ENCODE measurements at places on chromosomes 5 and 9.

DNA sequence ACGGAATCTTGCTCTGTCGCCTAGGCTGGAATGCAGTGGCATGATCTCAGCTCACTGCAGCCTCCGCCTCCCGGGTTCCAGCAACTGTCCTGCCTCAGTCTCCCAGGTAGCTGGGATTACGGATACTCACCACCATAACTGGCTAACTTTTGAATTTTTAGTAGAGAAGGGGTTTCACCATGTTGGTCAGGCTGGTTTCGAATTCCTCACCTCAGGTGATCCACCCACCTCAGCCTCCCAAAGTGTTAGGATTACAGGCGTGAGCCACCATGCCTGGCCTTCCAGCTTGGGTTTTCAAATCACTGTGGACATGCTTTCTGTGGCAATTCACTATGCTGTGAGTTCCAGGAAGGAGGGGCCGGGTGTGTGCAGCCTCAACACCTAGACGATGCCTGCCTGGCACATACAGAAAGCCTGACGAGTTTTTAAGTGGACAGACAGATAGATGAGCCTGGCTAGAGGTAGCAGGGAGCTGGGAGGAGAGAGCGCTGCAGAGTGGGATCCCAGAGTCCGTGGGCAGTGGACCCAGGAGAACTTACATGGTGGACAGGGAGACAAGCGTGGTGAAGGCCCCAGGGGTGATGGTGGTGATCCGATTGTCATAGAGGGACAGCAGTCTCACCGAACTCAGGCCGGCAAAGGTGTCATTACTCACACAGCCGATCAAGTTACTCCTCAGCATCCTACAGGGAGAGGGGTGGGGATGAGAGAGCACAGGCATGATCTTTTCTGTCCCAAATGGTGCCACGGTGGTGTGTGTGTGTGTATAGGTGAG, 173.4 kb upstream of the PANK3 start:
- DNase-seq = no peak

GRCh38 chr5:117454716-117455212, 880.1 kb upstream of the SEMA6A start:
- peak; percentile 16 for DNase-seq

GRCh38 chr9:114236391-114237138, 81.2 kb downstream of the COL27A1 start:
- no peak for DNase-seq

DNA sequence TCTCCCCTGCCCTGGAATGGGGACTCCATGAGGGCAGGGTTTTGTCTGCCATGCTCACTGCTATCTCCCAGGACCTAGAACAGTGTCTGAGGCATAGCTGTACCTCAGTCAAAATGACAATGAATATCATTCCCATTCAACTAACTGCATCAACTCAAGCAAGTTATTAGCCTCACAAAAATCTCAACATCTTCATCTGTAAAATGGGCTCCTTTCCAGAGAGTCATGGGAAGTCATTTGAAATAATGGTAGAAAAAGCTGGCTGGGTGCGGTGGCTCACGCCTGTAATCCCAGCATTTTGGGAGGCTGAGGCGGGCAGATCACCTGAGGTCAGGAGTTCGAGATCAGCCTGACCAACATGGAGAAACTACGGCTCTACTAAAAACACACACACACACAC, 9.4 kb downstream of the SH2D3C start:
- DNase-seq = no peak

GRCh38 chr9:6598249-6598725, 47.2 kb downstream of the GLDC start:
- no peak for DNase-seq

DNA sequence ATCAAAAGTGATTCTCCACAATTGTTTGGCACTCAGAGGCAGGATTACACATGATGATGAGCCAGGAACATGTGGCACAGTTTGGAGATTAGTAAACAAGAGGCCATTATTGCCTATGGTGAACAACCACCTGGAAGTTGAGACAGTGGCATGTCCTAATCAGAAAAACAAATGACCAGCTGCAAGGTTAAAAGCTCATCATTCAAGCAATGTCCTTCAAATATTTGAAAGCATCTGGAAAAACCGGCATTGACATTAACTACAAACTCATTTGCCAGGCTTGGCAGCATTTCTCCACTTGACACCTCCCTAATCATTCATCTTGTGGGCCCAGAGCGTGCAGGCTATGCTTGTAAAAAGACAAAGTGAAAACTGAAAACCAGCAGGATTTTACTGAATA, 80.6 kb upstream of the MEGF10 start:
- peak; percentile 42 for DNase-seq

- no peak for DNase-seq
Measured at GRCh38 chr5:142758796-142759145, 11.4 kb upstream of the ARHGAP26 start.

- DNase-seq = no peak
Measured at GRCh38 chr9:107592424-107592823, 102.9 kb upstream of the KLF4 start.

DNA sequence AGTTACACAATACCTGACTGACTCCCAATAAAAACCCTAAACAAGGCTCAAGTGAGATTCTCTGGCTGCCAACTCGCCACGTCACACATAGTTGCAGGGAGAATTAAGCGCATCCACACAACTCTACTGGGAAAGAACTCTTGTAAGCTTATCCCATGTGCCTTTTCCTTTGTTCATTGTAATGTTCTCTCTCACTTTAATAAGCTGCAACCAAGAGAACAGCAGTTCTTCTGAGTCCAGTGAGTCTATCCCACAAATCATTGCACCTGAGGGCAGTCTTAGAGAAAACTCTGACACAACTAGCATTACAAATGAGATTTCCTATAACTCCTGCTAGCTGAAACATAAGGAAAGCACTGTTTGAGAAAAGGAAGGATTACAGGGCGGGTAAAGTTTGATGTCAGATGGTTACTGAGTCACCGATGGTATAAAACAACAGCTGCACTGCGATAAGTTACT, 27.4 kb downstream of the CENPK start:
- DNase-seq = no peak

- DNase-seq = no peak
Measured at GRCh38 chr5:170154744-170155143, 49.0 kb downstream of the FOXI1 start.

GRCh38 chr5:75611311-75612225, at the start of gene ANKDD1B:
TSS of gene ANKDD1B (plus strand) at chr5:75611453. CDS start at chr5:75611635, 182 bp downstream.
- DNase-seq = no peak

- DNase-seq = no peak
Measured at GRCh38 chr5:175306381-175306780, 137.6 kb downstream of the DRD1 start.

GRCh38 chr9:109542922-109543321, 44.8 kb upstream of the PTPN3 start:
- no peak for DNase-seq

DNA sequence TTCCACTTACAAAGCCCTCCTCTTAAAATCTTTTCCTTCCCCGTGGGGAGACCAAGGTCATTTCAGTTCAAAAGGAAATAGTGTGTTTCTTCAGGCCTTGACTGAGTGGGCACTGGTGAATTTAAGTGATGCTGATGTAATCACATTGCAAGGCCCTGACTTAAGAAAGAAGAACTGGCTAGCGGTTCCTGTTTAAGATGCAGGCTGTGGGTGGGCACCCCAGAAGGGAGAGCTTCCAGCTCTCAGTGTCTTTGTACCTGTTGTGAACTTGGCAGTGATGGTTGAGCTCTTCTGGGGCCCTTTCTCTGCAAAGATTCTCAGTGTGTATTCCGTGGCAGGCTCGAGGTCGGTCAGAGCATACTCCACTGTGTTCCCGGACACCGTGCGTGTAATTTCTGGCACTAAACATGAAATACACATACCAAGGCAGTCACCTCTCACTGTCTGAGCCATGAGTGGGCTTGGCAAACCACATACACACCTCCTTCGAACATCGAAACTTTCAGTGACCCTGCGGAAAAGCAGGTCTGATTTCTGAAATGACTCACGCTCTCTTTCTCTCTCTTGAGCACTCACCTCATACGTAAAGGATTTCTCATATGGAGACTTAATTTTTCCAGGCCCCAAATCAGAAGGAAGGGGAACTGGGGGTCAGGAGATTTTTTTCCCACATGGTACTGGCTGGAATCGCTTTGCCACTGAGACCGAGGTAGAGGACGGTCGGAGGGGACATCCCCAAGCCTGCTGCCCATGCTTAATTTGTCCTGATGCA, 81.9 kb downstream of the TNC start:
- DNase-seq = no peak

DNA sequence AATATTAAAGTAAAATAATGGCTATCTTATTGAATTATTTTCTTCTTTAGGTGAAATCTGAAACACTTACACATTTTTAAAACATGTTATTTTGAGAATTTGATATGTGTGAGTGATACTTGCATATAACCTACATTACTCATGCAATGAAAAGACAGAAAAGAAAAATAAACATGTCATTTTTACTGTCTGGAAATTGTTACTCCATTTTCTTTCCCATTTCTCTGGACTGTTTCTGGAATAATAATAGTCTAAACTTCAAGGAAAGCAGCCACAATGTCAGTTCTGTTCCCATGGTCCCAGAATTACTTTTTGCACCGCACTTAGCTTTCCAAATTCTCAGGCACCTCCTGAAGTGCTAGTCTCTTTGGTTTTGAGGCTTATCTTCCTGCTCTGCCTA, 145.5 kb downstream of the PRR16 start:
- DNase-seq = no peak
